ENCODE measurements at places on chromosomes 2 and 18.

GRCh38 chr2:67389286-67389685 lies 7.8 kb upstream of the ETAA1 start:
- H3K4me3 ChIP-seq = no peak overlapping the region
- DNase-seq = no peak
- no peaks in the 10 kb centered on the region for H3K4me1 ChIP-seq
- H3K27me3 ChIP-seq = no peaks in the 10 kb centered on the region
- H3K36me3 ChIP-seq = no peaks in the 10 kb centered on the region

- H3K4me3 ChIP-seq = no peak overlapping the region
- no peaks in the 10 kb centered on the region for H3K4me1 ChIP-seq
- H3K27me3 ChIP-seq = no peaks in the 10 kb centered on the region
- H3K27ac ChIP-seq = no peak overlapping the region
- DNase-seq = no peak
Observed at GRCh38 chr2:215031321-215031720, 107.1 kb downstream of the ABCA12 start.

DNA sequence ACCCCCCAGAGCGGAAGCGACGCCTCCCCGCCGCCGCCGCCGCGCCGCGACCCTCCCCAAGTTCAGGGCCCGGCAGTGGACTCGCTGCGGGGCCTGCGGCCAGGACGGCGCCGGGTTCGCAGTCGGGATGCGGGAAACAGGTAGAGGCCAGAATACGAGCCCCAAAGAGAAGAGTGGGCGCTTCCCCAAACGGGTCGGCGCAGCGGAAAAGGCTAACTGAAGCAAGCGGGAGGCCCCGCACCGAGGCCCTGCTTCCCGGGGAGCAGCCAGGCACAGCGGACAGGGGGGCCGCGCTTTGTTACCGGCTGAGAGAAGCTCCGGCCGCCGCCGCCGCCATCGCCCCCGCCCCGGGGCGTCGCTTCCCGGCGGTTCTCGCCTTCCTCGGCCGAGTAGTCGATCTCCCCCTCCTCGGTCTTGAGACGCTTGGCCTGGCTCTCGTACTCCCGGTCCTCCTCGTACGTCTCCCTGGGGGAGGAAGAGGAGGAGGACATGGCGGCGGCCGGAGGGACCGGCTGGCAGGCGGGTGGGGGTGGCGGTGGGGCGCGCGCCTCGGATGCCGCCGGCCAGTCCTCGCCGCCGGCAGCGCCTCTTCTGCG lies 494 bp downstream of the HNRNPLL start:
- no peak for DNase-seq
- H3K27me3 ChIP-seq = no peaks in the 10 kb centered on the region
- peaks cover 41% of the 10 kb centered on the region for H3K4me1 ChIP-seq

- no peak overlapping the region for H3K27ac ChIP-seq
- no peak for DNase-seq
- peaks cover 35% of the 10 kb centered on the region for H3K27me3 ChIP-seq
Observed at GRCh38 chr18:74422541-74422940, 34.6 kb downstream of the DIPK1C start.

DNA sequence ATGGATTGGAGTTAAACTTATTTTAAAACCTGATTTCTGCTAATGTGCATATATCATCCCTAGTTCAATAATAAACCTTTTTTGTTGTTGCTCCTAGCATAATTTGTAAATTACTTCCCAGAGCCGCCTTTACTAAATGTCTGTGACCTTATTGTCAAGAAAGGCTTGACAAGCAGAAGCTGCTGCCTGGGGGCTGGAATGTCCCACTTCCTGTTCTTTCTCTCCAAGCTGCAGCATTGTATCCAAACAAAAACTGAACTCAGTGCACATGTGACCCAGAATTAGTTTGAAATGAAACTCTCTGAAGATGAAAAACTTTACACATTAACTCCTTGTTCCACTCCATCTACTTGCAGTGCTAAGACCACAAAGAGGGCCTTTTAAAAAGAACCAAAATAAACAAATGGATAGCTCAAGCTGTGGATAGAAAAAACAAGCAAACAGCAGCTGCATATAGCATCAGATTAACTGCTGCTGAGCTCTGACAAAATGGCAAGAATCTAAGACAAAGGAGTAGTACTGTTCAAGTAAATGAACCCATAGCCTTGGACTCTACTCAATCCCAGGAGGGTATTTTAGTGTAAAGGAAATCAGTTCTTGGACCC lies 99.8 kb upstream of the NEUROD1 start:
- H3K27me3 ChIP-seq = peaks cover 33% of the 10 kb centered on the region
- no peaks in the 10 kb centered on the region for H3K4me1 ChIP-seq
- H3K36me3 ChIP-seq = no peaks in the 10 kb centered on the region
